Vagina (tissue), 2 donors: ENCODE measurements at places on chromosomes 16 and 17. TPM values are rescaled to one million over a fixed set of nuclear protein-coding genes. Genes with fewer than 3 reads are reported as not detected.
A peak's percentile ranks its signal among the peaks of the same experiment; 100 is the strongest.

DNA sequence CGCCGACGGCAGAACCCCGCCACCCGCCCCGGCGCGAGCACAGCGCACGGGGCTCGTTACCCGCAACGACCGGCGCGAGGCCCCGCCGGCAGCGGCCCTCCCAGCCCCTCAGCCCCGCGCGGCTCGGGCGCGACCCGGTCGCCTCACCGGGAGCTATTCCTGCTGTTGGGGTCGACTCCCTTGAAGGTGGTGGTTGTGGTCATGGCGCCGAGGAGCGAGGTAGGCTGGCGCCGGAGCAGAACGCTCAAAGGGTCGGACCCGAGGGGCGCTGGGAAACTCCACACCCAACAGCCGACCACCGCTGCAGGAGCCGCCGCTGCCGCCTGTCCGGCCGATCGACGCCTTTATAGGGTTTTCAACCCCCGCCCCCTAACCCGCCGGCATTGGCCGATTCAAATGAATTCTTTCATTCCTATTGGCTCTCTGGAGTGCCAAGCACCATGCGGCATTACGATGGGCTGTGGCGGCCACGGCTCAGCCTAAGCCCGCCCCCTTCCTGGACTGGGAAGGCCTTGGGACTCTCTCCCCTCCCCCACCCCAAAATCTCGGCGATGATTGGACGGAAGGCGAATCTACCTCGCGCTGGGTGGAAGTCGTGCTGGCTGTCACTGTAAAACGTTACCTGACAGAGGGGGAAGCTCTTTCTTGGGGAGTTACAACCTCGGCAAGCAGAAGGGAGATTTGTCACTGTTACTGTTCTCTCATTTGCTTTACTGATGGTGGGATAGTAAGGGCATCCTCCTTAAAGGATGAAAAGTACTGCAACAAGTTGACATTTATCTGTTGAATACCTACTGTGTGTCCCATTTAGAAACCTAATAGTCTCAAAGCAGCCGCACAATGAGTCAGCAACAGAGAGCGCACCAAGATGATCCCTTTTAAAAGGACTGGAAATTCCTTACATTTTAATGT is at the start of gene JPT1:
JPT1 (minus strand) TSS at position 318 of the 912 bp plus-strand sequence; CDS start at position 203, 115 bp downstream.
- peaks cover 28% of the 10 kb centered on the region for H3K4me1 ChIP-seq
- H3K4me3 ChIP-seq, result peak within 1 kb of the TSS; percentile 85
- H3K36me3 ChIP-seq, result no peaks in the 10 kb centered on the region
- H3K27me3 ChIP-seq, result no peaks in the 10 kb centered on the region

DNA sequence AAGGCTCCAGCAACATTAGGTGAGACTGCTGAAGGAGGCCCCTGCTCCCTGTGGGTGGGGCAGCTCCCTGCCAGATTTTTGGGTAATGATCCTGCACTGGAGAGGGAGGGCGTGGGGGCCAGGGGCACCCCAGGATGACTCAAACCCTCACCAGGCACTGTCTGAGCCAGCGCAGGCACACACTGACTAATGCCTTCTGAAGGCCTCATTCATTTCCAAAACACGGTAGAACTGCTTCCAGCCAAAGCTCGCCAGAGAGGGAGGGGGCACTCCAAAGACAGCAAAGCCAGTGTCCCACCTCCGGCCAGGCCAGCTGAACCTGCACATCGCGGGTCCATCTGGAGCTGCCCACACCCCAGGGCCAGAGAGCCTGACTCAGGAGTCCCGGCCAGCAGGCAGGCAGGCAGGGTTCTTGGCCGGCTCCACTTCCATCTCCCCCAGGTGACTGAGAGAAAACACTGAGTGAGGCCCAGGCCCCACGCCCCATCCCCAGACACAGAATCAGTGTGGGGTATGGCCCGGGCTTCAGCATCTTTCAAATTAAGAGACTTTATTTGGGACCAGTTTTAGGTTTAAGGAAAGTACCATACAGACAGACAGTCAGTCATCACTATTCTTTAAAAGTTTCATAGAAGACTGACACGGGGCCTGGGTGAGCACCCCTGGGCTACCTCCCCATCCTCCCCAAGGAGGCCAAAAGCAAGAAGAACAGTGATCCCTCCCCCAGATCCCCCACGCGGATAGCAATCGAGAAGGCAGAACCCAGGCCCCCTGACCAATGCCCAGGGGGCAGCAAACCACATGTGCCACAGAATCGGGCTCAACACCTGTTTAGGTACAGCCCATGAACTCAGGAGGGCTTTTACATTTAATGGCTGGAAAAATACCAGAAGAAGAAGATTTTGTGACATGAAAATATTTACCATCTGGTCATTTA is 2.3 kb downstream of the PIEZO1 start:
- DNase-seq, result no peak
- H3K36me3 ChIP-seq, result no peaks in the 10 kb centered on the region
- peak overlapping the region; percentile 96 for H3K27ac ChIP-seq
- peaks cover 66% of the 10 kb centered on the region for H3K4me1 ChIP-seq

Gene TP53TG3F
- total RNA-seq, result not detected

DNA sequence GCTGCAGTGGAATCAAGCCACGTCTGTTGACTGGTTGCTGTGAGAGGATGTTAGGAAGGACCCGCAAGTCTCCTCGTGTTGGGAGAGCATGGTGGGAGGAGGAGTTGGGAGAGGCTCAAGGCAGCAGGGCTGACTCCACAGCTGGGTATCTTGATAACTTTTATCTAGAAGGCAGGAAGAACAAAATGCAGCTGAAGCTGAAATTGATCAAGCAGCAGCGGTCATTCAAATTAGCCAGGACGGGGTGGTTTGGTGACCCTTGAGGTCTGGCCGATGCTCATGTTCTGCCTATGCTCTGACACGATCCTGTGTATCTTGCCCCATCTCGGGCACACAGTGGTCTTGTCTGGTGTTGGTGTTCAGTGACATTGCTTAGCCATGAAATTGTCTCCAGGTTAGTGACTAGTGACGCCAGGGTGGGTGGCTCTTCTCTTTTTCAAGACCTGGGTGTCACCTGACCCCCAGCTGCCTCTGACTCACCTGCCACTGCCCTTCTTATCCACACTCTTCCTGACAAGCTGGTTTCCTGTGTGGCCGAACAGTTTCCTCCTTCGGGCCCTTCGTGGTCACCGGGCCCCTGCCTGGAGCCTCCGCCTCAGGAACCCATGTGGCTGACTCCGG is 19.1 kb downstream of the NPTX1 start:
- no peaks in the 10 kb centered on the region for H3K36me3 ChIP-seq
- peaks cover 35% of the 10 kb centered on the region for H3K4me1 ChIP-seq
- no peak overlapping the region for H3K4me3 ChIP-seq
- no peaks in the 10 kb centered on the region for H3K27me3 ChIP-seq
- H3K27ac ChIP-seq, result peak overlapping the region; percentile 93
- no peak for DNase-seq

Gene ZFPM1
- total RNA-seq, result 1.7 TPM

Gene KRTAP9-4
- total RNA-seq, result not detected
